ENCODE measurements at places on chromosomes 3 and 15.

DNA sequence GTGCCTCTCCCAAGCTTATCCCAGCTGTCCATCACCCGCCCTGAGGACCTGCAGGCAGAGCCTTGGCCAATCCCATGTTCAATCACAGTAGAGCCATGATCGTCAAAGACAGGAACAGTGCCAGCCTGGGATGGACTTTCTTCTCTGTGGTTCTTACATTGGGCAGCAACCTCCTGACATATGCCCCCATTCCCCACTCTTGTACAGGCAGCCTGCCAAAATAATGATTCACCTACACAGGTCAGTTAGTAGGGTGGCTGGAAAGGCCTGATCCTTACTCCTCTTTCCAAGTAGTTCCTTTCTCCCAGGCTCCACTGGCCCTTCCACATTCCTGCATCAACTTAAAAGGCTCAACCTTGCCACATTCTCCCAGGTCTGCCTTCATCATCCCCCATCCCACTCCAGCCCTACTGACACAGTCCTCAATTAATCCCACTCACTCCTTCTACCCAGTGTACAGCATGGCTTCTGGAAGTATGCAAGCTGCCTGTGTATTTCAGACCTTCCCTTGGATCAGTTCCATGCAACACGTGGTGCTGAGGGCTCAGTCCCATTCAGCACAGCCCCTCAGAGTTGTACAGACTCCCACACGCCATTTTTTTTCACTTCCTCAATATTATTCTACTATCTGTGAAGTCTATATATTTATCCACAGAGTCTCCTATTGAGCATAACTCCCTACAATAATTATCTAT is 189.8 kb downstream of the NTRK3 start:
- DNase-seq: no peak

GRCh38 chr3:152174876-152175527 is 93.7 kb upstream of the MBNL1 start:
- DNase-seq: no peak

DNA sequence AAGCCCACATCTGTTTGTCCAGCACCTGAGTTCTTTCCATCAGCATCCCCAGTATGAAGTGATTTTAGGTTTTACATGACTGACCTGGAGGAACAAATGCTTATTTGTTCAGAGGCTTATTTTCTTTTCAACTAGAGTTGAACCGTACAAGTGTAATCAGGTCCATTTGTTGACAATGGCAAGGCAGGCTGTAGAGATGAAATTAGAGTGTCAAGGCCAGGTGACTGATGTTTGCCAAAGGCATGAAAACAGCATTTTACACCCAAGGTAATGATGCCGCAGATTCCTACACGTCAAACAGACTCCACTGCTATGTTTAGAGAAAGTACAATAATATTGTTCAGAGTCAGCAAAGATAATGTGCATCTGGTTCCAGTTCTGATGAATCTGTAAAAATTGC is 96.5 kb downstream of the KCNAB1 start:
- DNase-seq: no peak

DNA sequence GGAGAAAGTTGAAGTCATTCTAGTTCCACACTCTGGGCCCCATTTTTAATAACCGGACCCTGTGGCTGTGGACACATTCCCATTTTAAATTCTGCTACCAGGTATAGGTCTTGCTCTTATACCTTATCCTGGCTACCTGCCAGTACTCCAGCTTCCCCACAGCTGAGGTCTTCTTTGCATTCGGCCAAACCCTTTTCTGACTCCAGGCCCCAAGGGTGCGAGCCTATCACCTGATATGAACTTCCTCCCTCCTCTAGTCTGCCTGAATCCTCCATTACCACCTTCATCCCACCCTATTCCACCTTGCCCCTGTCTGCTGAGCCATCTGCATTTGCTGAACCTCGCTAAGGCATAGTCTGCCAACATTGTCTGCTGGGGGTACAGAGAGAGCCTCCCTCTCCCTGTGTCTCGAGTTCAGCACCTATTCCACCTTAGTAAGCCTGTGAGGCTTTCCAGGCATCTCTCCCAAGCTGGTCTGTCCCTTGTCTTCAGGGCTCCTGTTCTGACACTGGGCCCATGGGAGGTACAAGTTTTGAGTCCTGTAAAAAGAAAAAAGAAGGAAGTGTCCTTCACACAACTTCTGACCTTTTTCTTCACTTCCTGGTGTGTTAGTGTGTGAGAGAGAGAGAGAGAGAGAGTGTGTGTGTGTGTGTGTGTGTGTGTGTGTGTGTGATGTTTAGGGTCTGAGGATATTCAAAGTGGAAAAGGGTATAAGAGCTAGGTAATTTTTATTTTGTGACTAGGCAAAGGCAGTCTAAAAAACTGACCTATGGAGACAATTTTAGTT is 27.0 kb downstream of the PDE8A start:
- DNase-seq: no peak

DNA sequence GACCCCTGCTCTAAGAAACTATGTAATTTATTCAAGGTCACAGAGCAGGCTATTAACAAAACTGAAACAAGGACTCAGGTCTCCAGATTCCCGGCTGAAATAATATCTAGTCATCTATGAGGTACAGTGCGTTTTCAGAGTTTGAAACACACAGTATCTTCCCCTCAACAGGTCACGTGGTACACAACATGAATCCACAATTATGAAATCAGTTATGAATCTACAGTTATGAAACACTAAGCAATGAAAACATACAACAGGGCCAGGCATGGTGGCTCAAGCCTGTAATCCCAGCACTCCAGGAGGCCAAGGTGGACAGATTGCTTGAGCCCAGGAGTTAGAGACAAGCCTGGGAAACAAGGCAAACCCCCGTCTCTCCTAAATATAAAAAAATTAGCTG is 72.7 kb downstream of the FSIP1 start:
- no peak for DNase-seq

- DNase-seq: no peak
Measured at GRCh38 chr15:89186803-89187202, 34.6 kb downstream of the RLBP1 start.

DNA sequence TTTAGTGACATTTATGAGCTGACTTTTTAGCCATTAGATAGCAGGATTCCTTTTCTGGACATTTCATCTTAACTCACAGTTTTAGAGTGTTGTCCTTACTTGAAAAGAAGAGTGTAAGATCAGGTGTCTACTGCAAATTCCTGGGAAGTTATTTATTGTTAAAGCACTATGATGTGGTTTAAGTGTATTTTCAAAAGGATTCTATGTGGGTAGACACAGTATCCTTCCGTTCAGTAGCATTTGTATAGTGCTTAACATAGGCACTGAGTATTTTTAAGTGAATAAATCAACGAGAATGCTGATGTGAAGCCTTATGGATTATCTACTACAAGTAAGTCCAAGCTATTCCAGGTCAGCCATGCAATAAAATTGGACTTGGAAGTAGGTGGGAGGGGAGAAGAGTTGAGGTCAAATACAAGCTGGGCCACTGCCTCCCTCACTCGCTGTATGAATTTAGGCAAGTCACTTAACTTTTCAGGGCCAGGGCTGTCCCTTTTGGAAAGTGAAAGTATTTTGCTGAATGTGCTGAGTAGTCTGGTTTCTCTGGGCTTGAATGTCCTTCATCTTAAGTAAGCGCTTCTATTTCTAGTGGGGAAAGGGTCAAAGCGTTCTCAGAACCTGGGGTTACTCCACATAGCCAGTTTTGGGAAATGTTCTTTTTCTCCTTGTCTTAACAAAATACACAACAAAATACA is 48.6 kb downstream of the GAP43 start:
- no peak for DNase-seq

DNA sequence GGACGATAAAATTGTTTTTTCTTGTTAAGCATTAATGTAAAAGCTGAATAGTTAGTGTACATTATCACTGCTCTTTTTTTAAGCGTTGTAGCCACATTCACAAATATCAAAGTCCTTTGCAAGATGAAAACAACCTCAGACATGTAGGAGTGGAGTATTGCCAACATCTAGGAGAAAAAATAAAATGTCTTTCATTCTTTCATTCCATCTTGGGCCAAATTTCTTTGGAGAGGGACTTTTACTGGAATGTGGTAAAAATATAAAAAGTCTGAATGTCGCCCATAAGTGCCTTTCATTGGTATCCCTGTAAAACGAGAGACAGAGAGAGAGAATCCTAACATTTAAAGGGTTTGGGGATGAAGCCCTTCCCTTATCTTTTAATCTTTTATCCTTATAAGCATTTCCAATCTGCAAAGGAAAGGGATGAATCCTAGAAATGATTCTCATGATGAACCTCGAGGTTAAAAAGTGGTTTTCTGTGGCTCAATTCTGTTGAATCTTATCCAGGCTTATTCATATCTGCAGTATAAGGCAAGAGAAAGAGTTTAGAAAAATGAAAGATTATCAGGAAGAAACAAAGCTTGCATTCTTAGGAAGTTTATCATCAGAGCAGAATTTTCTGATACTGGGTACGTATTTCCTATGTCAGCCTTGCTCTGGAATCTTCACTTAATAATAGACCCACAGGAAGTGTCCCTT is 1031.7 kb downstream of the MCTP2 start:
- DNase-seq: no peak
